ENCODE measurements at places on chromosomes 4 and X.

DNA sequence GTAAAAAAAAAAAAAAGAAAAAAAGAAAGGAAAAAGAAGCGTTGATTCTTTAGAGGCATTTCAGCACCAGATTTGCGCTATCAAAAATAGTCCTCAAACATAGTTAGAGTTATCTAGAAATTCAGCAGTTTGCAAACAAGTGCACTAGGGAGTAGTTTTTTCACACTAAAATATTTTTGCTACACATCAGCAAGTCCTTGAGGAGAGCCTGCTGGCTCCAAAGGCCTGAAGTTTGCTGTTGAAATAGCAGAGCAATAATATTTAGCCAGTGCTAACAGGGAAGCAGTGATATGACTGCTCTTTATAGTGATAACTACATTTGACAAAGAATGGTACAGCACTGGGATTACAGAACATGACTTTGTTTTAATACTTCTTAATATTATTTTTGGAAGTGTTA lies 472.2 kb downstream of the PCDH7 start:
- no peak for DNase-seq

GRCh38 chr4:8840006-8840793 lies 31.4 kb downstream of the HMX1 start:
- DNase-seq: no peak

DNA sequence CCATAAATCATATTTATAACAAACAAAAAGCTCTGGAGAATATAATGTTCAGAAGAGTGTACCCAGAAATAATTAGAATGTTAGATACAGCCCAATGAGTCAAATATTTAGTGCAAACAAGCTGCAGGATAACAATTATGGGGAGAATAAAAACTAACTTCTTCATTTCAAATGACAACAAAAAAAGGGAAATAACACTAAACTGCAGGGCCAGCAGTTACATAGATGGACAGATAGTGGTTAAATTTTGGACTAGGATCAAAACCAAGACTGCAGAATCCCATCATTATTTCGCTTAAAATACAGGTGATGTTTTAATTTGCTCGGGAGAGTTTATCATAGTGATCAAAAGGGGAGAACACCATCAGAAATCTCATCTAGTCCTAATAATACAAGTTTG lies 617 bp upstream of the GPR34 start:
- no peak for DNase-seq

GRCh38 chrX:106752101-106752678 lies 25.7 kb downstream of the RNF128 start:
- no peak for DNase-seq
